NCI-H1436 treated with DMSO at 0.1 percent for 48 hours (cell line): ENCODE measurements at places on chromosomes 11 and 22.

DNA sequence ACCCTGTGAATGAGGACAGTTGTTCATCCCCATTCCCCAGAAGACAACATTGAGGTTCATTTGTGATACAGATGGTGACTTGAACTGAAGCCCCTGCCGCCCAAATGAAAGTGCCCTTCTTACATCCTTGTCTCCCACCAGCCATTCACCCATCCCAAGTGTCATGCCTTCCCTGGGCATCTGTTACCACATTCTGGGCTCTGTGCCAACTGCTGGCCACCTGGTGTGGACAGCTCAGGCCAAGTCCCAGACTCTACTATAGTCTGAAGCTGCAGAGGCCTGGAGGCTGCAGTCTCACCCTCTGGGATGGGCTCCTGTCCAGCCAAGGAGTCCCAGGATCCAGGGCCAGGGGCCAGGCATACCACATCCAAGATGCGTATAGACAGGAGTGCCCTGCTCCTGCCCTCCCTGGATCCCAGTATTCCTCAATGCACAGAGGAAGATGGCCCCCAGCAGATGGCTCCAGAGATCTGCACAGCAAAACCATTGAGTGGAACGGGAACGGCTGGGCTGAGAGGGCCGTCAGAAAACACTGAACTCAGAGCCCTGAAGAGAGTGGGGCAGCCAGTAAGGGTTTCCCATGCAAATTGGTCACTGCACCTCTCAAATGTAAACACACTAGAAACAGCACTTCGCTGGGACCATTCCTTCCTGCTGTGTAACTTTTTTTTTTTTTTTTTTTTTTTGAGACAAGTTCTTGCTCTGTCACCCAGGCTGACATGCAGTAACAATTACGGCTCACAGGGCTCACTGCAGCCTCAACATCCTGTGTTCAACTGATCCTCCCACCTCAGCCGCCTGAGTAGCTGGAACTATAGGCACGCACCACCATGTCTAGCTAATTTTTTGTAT lies 22.8 kb downstream of the ARRB1 start:
- DNase-seq, result no peak

DNA sequence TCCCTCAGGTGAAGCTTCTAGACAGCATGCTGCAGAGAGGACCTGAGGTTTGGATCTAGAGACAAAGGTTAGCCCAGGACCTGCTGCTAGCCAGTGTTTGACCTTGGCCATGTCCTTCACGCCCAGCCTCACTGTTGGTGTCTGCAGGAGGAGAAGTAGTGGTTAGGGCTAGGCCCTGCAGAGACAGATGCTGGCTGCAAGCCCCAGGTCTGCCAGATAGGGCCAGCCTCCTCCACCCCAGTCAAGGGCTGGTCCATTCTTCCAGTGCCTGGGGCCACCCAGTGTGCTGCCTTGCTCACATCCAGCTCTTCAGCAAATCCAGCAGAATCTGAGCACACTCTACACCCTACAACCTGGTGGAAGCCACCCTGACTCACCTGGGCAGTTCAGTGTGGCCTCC lies 21.5 kb upstream of the MIEF1 start:
- DNase-seq, result no peak

GRCh38 chr11:27124514-27125264 lies 84.1 kb downstream of the BBOX1 start:
- no peak for DNase-seq

- no peak for DNase-seq
These were observed 763 bp upstream of the MS4A7 start for GRCh38 chr11:60377401-60378136.

DNA sequence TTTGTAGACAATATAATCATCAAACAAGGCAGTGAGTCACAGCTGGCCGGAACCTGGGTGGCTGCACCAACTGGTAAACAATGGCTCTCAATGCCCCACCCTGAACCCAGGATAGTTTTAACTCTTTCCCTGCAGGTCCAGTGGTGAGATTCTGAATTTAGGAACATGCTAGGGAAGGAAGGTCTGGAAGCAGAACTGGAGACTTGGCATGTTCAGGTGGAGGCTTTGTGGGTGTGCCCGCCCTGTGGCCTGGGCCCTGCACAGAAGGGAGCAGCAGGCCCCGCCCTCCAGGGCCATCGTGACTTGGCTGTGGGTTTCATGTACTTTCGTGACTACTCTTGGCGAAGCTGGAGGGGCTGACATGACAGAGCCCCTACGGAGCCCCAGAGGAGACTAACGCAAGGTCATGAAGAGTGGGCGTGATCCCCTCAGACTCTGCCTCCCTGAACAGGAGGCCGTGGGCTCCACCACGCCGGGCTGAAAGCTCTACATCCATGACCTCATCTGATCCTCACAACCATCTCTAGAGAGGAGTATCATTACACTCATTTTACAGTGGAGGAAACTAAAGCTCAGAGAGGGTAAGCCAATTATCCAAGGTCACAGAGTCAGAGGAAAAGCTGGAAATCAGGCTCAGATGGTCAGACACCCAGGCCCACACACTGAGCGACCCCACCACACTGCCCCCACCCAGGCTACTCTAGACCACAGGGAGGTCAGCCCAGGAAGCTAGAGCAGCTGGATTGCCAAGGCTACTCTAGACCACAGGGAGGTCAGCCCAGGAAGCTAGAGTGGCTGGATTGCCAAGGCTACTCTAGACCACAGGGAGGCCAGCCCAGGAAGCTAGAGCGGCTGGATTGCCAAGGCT lies 27.3 kb downstream of the MAFF start:
- DNase-seq, result no peak

- DNase-seq, result no peak
These were observed 992.5 kb downstream of the OPCML start for GRCh38 chr11:132539590-132540368.

- no peak for DNase-seq
These were observed 117.0 kb downstream of the MPPED1 start for GRCh38 chr22:43528601-43529360.

GRCh38 chr11:59195586-59195985 lies 17.1 kb downstream of the MPEG1 start:
- DNase-seq, result no peak

DNA sequence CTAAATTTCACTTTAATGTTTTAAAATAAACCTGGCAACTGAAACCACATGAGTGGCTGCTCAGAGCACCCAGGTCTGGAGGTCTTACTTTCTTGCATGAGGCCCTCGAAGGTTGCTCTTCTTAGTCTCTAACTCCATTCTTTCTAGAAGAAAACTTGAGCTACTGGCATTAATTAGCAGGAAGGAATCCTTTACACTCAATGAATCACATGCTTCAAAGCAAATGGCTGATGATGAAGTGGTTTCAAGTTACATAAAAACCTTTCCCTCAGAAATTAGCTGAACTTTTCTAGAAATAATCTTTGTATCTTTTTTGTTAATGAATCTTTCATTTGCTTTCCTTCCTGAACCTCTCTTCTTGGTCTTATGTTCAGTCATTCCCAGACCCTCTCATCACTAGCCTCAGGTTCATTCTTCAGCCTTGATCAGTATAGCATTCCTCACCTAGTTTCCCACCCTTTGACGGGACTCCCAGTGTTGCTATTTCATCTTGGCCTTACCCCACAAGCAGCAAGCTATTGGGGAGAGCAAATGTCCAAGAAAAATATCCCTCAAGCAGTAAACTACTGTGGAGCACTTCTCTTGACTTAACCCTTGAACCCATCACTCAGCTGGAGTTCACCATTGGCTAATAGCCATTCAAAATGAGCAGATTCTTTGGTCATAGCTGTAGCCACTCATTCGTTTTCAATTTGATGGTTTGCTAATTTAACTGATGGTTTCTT lies 75.1 kb downstream of the INSC start:
- DNase-seq, result no peak

DNA sequence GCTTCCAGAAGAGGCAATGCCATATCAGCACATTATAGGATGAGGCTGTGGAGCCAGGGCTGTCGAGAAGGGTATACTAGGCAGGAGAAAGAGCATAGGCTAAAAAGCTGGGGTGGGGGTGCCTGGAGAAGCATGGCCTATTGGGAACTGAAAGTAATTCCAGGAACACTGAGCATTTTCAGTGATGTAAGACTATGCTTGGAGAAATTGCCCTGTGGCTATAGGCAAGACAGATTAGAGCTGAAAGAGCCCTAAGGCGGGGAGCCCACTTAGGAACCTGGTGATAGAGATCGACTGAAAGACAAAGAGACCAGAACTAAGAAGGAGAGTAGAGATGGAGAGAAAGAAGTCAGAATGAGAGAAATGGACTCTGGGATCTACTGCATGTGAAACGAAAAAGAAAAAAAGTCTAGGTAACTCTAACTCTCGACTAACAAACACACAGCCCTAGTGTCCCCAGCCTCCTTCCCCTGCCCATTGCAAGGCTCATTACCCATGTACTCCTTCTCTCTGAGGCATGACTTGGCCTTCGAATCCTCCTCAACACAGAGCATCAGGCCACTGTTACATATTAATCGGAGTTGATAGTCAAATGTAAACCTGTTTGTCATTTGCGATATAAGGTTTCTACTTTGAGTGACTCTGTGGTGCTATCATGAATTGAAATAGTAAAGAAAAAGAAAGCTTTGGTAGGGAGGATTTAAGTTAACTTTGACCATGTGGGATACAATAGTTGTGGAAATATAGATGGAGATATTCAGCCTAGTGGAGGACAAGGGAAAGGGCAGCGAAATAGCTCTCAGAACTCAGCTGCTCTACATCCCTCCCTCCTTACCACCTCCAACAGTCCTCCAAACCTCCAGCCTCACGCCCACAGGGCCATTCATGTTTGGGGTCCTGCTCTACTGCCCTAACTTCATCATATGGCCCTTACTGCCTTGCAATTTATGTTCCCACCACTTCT lies 52.3 kb upstream of the BMAL1 start:
- DNase-seq, result no peak

DNA sequence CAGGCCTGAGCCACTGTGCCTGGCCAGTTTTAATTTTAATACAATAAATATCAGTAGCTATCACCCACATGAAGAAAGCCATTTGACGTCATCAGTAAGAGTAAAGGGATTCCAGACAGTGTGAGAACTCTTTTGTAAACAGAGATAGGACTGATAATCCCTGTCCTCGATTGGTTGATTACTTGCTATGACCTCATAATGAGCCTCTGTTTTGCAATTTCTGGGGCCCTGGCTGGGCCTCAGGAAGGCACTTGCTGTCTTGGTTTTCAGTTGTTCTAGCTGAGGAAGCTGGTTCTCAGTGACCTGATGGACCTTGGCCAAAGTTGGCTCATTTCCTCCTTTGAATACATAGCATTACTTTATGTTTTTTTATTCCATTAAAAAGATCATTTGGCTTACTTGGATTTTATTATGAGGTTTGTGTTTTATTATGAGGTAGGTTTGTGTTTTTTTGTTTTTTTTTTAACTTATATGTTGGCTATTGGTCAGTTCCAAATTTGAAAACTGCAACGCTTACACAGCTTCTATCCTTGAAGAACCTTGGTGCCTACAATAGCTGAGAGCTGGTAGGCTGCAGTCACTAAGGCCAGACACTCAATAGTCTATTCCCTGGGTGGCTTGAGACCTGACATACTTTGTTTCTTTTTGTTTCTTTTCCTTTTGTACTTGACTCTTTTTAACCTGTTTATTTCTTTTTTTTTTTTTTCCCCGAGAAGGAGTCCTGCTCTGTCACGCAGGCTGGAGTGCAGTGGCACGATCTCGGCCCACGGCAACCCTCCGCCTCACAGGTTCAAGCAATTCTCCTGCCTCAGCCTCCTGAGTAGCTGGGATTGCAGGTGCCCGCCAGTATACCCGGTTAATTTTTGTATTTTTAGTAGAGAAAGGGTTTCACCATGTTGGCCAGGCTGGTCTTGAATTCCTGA lies 20.0 kb downstream of the MARK2 start:
- no peak for DNase-seq

- DNase-seq, result no peak
These were observed 50.8 kb downstream of the FLRT1 start for GRCh38 chr11:64086258-64087123.

- DNase-seq, result no peak
These were observed 307.8 kb downstream of the MN1 start for GRCh38 chr22:27493796-27494195.

DNA sequence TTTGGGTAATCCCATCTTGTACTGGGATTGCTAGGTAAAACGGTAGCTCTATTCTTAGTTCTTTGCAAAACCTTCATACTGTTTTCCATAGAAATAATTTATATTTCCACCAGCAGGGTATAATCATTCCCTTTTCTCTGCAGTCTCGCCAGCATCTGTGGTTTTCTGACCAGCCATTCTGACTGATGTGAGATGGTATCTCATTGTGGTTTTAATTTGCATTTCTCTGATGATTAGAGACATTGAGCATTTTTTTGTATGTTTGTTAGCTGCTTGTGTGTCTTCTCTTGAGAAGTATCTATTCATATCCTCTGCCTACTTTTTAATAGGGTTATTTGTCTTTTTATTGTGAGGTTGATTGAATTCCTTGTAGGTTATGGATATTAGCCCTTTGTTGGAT lies 220.9 kb downstream of the PGR start:
- DNase-seq, result no peak

DNA sequence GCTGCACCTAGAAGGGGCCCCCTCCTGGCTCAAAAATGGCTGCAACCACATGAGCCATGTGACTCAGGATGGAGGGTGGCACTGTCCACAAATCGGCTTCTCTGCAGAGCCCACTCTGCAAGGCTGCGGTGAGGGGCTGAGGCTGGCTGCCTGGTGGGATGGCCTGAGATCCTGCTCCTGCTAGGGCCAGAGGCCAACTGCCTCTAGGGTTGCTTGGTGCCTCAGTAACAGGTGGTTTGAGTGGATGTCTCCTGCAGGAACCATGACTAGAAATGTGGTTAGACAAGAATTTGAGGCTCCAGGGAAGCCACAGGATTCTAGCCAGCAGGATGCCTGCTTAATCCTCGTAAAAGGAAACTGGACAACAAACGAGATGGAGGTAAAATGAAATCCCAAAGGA lies 17.1 kb downstream of the PATZ1 start:
- no peak for DNase-seq

DNA sequence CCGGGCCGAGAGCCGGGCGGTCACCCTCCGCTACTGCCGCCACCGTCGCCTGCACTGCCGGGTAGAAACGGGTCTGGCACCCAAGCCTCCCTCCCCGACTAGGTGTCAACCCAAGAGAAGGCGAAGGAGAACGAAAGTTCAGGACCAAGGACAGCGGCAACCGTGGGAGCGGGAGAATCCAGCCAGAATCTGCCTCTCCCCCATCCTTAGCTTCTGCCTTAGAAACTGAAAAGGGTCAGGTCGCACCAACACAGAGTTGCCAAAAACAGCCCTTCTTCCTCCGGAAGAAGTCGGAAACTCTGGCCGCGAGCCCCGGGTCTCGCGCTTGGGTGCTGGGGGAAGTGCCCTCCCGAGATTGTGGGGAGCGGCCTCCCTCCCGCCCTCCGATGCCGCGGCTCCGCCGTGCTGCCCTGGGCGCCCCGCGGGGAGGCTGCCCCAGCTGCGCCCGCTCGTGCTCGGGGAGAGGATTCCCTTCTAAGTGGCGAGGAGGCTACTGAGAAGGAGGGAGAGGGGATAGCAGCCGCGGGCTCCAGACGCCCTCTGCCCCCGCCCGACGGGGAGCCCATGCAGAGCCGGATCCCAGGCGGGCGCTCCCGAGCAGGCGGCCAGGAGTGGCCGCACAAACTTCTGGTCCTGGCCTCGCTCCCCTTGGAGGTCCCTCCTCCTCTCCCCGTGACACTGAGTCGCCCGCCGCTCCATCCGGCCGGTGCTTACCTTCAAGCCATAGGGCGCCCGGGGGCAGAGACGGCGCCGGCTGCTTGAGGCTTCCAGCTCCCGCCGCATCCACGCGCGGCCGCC lies 637 bp downstream of the DRD2 start:
- DNase-seq, result no peak
